ENCODE measurements at places on chromosomes 11 and 22.

DNA sequence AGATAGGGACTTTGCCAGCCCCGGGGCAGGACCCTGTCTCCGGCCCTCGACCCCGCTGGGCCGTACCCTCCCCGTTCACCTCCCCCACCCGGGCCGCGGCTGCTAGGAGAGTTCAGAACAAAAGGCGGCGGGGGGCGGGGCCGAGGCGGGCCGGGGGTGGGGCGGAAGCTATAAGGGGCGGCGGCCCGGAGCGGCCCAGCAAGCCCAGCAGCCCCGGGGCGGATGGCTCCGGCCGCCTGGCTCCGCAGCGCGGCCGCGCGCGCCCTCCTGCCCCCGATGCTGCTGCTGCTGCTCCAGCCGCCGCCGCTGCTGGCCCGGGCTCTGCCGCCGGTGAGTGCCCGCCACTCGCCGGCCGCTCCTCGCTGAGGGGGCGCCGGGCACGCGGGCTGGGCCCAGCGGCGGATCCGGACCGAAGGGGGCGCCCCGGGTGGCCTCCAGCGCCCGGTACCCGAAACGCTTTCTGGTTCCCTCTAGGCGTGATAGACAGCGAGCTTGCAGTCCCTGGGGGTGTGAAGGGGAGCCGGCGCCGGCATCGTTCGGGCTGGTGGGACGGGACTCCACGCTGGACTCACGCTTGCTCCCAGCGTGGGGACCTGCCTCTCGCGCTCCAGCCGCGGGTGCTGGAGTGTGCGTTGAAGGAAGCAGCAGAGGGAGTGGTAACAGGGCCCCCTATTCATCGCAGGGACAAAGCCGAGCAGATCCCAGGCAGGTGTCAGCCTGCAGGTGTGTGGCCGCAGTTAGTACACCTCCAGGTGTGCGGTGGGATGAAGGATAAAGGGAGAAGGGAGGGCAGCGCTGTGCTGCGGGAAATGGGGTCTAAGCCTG is at the start of gene MMP11:
Gene MMP11, plus strand, starts transcription at position 201 of the 825 bp plus-strand sequence. Its CDS starts 22 bp downstream, at position 223.
- DNase-seq, result peak; percentile 30

DNA sequence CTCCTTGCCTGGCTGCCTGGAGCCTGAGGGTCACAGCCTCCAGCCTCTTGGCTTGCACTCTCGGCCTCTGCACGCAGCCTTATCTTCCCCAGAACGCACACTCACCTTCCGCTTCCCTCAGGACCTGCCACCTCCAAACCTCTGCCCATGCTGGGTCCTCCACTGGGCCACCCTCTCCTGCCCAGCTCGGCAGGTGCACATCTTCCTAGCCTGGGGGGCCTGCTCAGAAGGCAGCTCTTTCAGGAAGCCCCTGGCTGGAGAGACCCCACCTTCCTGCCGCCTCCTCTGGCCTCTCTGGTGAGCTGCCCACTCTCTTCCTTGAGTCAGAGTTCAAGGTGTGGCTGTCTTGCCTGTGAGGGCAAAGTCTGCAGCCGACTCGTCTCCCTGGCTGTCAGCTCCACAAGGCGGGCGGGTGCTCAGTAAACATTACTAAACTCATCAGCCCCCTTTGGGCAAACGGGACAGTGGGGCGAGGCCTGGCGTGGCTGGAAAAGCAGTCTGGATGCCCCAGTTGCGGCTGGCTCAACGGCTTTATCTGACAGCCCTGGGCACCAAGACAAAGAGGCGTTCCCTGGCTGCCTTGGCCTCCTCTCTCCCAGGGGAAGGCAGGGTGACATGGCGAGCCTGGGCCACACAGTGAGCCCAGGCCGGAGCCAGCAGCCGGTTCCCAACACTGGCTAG is 1.7 kb upstream of the LINC01488 start:
- no peak for DNase-seq

- no peak for DNase-seq
Observed at GRCh38 chr22:46454504-46455269, 82.7 kb downstream of the CELSR1 start.

DNA sequence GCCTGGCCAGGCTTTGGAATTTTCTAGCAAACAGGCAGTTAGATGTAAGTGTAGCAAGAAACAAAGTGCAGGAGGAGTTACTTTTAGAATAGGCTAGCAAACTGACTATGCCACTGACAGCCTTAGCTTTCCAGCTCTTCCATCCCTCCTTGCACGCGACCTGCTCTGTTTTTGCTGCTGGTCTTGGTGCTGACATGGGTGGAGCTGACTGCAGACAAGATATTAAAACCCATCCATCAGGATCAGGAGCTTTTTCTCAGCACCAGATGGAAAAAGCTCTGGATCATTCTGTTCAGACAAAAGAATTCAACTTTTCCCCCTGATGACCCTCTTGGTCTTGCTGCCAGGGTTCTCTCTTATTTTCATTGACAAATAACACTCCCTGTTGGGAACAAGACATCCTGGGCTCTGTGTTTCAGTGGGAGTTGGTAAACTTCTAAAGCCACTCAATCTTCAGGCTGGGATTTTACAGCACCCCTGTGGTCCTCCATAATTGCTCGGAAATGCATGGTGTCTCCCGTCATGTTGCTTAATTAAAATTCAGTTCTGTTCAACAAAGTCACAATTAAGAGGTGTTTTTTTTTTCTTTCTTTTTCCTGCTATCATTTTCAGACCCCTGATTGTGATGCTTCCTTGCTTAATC is 240.0 kb upstream of the LARGE1 start:
- DNase-seq, result no peak

GRCh38 chr11:70507466-70508230 is 109.3 kb downstream of the CTTN start:
- DNase-seq, result no peak

DNA sequence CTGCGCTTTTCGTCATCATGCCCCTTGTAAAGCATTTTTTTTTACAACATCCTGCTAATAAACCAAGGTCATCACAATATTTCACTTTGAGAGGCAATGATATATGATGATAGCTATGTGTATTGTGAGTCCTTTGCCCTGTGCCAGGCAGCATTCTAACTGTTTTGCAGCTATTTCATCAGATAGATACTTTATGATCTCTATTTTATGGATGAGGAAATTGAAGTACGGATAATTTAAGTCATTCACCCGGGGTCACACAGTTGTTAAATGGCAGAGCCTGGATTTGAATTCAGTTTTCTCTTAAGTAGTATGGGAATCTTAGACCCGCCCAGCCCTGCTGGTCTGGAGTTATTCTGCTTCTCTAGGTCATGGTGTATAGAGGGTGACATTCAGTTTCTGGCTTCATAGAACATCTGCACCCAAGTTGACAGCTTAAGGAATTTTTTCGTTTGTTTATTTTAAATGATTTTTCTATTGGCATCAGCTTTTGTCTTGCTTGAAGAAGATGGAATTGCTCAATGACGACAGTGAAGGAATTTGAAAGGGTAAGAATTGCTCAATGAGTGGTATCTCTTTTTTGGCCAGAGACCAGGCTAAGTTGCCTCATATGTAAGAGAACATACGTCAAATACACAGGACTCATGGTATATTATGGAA is 926 bp downstream of the PRR5L start:
- no peak for DNase-seq

DNA sequence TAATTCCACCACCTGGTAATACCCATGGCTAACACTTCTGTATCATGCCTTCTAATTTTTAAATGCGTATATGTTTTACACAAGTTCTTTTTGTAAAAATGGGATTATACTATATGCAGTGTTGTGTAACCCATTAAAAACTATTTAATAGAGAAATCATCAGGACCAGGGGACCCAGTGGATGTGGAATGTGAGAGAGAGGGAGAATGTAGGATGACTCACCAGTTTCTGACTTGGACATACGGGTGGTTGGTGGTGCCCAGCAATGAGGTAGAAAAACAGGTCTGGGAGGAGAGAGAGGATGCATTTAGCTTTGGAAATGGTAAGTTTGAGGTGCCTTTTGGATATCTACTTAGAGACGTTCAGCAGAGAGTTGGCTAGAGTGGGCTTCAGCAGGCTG is 112.0 kb upstream of the TBCEL start:
- DNase-seq, result no peak

GRCh38 chr11:76825726-76826396 is 34.9 kb upstream of the ACER3 start:
- DNase-seq, result no peak

- DNase-seq, result no peak
Observed at GRCh38 chr11:92296138-92296515, 71.5 kb downstream of the FAT3 start.

DNA sequence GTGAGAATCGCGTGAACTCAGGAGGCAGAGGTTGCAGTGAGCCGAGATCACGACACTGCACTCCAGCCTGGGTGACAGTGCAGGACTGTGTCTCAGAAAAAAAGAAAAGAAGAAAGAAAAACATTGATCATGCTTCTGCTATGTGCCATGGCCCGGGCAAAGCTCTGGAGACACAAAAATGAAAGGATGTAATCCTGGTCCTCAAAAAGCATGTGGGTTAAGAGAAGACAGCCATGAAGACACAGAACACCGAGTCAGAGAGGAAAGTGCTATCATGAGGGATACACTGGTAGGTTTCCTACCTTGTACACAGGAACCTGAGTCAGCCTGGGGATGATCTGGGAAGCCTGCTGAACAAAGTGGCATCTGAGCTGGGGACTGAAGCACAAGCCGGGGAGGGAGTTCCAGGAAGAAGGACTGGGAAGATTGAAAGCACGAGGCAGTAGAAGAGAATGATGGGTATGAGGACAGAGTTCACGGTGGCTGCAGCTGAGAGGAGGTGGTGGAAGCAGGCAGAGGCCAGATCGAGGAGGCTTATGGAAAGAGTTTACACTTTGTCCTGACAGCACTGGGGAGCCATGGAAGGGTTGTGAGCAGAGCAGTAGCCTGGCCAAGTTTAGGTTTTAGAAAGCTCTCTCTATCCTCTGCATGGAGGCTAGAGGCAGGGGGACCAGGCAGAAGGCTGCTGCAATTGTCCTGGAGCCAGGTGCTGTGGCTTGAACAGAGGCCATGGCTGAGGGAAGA is 9.9 kb upstream of the MAFF start:
- DNase-seq, result no peak

DNA sequence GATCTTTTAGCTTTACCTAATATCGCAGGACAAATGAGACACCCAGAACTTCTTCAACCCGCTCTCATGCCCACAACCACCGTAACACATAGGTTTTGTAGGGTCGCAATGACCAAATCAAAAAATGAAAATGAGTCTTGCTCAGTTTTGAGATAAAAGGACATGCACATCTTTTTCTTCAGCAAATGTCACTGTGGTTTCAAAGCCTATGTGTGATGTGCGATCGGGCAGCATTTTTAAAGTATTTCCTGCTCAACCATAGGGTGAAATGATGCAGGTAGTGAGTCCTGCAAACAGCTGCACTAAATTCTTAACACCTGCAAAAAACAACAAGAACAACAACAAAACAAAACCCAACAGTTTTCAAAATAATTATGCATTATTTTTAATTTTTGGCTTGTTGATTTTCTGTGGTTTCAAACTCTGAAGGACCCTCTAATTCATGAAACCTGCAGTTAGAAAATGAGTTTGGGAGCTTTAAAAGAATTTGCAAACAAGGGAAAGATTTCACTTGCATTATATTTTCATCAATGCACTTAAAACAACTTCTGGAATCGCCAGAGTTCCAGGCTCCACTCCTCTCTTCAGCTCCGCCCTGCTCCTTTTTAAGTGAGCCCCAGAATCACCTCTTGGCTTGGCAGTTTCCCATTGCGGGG is 79.4 kb downstream of the PRR5L start:
- no peak for DNase-seq

DNA sequence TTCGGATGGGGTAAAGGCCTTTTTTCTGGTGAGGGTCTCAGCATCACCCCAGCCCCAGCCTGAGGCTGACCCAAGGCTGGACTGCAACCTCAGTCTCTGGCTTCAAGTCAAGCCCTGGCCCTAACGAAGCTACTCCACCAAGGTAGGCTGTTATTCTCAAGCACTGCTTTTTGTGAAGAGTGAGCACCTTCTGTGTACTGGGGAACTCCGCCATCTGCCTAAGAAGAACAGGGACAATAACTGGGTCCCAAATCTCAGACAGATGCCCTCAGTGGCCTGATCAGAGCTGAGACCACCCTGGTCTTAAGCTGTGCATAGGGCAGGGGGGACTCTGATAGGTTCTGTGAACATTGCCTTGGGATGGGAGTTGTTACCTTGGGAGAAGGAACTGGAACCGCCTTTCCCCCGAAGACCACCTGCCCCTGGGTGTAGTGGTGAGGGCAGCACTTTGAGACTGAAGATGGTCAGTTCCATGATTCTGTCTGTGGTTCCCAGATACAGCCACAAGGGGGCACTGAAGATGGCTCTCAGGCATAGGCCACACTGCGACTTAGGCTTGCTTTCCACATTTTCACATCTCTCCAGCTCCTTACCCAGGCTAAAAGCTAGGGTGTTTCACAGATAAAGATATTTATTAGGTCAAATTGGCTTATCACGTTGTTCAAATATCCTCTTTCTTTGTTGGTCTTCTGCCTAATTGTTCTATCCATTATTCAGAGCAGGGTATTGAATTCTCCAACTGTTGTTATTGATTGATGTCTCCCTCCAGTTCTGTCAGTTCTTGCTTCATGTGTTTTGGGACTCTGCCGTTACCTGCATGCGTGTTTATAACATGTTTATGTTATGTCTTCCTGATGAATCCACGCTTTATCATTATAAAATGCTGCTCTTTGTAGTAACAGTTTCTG is 11.8 kb upstream of the UVRAG start:
- peak; percentile 37 for DNase-seq

DNA sequence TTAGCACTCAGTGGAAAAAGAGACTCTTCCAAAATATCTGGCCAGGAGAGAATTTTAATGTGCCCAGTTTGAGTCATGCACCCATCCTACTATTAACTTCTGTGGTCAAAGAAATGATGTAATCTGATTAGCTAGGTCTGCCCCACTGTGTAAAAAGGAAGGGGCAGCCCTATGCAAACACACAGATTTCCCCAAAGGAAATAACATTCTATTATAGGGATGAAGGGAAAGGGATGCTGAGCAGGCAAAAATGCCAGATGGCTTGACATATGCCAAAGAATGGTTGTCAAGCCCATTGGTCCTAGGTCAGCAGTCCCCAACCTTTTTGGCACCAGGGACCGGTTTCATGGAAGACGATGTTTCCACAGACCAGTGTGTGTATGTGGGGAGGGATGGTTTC is 43.3 kb upstream of the PAK1 start:
- DNase-seq, result no peak

Data from activated T-helper 1 cell treated with Interleukin-2 at 50 U/mL for 16 hours (primary cell).